A549 (cell line): ENCODE measurements at places on chromosomes 1 and 21.

DNA sequence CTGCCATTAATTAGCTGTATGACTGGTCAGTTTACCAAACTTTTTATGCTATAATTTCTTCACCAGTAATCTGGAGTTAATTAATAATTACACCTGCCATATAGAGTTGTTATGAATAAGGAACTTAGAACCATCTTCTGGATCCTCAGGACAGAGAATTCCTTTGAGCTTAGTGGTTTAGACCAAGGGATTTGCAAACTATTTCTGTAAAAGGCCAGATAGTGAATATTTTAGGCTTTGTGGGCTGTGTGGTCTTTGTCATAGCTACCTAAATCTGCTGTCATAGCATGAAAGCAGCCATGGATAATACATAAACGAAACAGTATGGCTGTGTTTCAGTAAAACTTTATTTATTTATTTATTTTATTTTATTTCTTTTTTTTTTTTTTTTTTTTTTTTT lies 9.0 kb downstream of the TIMM17A start:
- DNase-seq: no peak

DNA sequence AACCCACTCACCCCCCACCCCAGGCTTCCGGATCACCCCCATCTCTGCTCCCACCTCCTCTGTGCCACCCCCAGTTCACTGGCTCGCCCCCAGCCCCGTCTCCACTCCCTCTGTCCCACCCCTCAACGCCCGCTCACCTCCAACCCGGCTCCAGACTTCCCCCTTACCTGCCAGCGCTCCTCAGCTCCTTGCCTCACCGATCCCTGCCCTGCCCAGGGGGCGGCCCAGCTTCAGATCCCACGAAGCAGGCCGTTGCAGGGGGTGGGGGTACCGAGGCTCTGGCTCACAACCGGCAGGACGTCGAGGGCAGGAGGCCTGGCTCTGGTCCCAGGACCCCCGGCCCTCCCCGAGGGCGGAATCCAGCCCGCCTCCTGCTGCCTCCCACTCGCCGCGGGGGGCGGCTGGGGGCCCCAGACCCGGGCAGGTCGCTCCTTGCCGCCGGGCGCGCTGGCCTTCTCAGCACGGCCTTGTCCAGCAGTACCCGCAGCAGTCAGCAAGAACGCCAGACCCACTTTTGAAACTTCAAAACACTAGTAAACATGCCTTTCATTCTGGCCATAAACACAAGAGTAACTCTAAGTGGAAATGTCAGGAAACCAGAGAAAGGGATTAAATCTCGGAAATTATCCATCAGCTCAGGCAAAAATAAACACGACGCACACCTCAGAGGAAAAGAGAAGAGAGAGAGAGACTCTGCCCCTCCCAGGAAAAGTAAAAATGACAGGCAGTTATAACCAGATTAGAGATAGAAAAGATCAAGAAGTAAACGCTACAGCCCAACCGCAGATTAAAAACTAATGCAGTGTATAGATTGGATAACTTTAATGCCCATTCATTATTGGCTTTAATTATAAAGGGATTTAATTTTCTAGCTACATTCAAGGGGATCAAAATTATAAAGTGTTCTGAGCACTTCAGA lies 1.0 kb upstream of the FAM89A start:
- DNase-seq: no peak

- no peak for DNase-seq
Observed at GRCh38 chr1:100657876-100658715, 61.4 kb upstream of the VCAM1 start.

DNA sequence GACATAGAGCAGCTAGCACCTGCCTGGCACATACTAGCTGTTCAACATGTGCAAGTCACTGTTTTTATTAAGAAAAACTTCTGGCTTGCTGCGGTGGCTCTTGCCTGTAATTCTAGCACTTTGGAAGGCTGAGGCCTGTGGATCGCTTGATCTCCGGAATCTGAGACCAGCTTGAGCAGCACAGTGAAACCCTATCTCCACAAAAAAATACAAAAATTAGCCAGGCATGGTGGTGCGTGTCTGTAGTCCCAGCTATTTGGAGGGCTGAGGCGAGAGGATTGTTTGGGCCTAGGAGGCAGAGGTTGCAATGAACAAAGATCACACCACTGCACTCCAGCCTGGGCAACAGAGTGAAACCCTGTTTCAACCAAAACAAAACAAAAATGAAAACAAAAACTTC lies 27.7 kb upstream of the C8B start:
- DNase-seq: no peak

DNA sequence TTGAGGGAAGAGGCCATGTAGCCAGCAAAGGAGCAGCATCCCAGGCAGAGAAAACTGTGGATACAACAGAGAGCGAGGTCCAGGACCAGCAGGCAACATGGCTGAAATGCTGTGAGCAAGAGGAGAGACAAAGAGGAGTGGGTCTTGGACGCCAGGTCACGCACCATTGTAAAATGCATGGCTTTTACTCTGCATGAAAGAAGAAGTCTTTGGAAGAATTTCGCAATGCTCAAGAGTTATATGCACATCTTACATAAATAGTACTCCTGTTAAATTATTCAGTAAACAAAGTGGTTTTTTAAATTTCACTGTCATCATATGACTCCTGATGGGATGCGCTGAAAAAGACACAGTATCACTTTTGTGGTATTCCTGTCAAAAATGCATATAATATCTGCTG lies 3.5 kb downstream of the CD244 start:
- no peak for DNase-seq

- no peak for DNase-seq
Observed at GRCh38 chr21:43951911-43952703, 60.0 kb upstream of the TRAPPC10 start.

DNA sequence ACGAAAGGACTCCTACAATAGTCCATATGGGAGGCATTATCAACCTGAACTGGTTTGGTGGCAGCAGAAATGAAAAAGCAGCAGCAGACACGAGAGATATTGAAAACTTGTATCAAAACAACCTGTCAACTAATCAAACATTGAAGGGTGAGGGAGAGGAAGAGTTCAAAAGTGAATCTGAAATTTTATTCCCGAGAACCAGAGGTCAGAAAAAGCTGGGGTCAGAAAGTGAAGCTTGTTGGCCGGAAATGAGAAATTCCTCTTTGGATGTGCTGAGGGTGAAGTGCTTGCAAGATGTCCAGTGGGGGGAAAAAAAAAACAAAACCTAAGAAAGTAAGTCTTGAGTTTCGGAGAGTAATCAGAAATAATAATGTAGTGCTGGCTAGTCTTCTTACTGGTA lies 1.9 kb upstream of the C4BPA start:
- DNase-seq: no peak

GRCh38 chr1:27940297-27940696 lies 5.5 kb downstream of the SMPDL3B start:
- DNase-seq: peak; percentile 20

GRCh38 chr1:225471453-225472301 lies 43.8 kb upstream of the LBR start:
- DNase-seq: no peak

DNA sequence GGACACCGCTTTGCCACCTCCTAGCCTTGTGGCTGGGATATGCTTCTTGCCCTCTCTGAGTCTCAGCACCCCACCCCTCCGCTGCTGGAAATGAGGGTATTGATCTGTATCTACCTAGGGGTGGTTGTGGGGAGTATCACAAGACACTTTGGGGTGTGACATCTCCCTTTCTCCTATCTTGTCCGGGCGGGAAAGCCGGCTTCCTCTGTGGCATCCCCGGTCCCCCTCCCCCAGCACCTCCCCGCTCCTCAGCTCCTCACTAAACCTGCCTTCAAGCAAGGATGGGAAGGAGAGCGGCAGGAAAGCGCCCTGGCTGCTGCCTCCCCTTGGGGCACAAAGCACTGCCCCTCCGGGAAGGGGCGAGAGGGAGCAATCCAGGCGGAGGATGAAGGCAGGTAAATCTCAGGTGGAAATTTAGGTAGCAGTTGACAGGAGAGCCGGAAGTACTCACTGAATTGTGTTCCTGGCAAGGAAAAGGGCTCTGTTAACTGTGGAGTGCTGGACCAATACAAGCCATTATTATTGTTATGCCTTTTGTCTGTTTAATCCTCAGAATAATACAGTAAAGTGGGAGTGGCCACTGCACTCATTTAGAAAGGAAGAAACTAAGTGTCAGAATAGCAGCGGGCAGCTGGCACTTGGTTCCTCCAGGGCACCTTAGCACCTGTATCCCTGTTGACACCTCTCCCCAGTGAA lies 49.0 kb upstream of the LRP8 start:
- DNase-seq: no peak

GRCh38 chr1:242139442-242139841 lies 140.5 kb upstream of the MAP1LC3C start:
- no peak for DNase-seq

- no peak for DNase-seq
Observed at GRCh38 chr1:117240547-117240946, 29.8 kb upstream of the VTCN1 start.

- DNase-seq: no peak
Observed at GRCh38 chr1:14667651-14667984, 69.1 kb downstream of the KAZN start.

GRCh38 chr1:53344921-53345838 lies 17.3 kb upstream of the LRP8 start:
- DNase-seq: no peak

- no peak for DNase-seq
Observed at GRCh38 chr1:2283991-2284895, 56.1 kb downstream of the SKI start.

DNA sequence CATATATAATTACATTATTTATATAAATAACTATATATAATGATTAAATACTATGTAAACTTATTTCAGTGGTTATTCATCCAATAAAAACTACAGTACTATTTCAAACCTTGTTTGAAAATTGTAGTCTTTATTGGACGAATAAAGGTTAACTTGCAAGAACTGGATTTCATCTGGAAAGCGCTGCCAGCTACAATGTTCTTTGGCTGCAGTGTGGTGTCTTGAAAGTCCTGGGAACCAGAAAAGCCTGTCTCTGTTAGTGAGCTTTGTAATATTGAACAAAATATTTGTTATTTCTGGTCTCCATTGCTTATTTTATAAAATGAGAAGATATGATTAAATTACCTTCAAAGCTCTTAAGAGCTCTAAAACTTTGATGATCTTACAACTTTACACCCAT lies 763.6 kb downstream of the ADGRL2 start:
- DNase-seq: no peak

GRCh38 chr1:10564063-10564462 lies 89.3 kb downstream of the PEX14 start:
- no peak for DNase-seq

- DNase-seq: no peak
Observed at GRCh38 chr1:119387858-119388257, 19.3 kb downstream of the HAO2 start.

GRCh38 chr1:177384461-177384860 lies 213.7 kb downstream of the BRINP2 start:
- no peak for DNase-seq

GRCh38 chr1:63882048-63882704 lies 108.4 kb downstream of the ROR1 start:
- no peak for DNase-seq

DNA sequence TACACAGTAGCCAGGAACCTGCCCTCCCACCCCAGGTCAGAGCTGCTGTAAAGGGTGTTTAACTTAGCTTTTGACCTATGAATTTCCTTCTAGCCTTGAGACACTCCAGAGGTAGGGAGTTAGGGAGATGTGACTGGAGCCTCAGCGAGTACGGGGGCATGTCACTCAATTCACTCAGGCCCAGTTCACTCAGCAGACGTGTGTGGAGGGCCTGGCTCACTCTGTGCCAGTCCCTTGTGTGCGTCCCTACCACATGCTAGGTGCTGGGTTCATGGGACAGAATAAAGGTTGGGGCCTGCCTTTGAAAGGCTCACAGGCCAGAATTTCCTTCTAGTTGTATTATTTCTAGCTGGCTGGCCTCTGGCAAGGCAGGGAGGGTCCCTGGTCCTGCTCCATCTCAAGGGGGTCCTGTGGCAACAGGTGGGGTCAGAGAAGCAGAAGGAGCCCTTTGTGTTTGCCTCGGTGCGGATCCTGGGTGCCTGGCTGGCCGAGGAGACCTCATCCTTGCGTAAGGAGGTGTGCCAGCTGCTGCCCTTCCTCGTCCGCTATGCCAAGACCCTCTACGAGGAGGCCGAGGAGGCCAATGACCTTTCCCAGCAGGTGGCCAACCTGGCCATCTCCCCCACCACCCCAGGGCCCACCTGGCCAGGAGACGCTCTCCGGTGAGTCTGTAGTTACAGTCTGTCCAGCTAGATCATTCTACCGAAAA lies 4.5 kb downstream of the NCDN start:
- no peak for DNase-seq

- DNase-seq: no peak
Observed at GRCh38 chr1:84857906-84858305, 35.1 kb downstream of the LPAR3 start.

- DNase-seq: no peak
Observed at GRCh38 chr21:35664683-35665082, 395.6 kb downstream of the SETD4 start.

DNA sequence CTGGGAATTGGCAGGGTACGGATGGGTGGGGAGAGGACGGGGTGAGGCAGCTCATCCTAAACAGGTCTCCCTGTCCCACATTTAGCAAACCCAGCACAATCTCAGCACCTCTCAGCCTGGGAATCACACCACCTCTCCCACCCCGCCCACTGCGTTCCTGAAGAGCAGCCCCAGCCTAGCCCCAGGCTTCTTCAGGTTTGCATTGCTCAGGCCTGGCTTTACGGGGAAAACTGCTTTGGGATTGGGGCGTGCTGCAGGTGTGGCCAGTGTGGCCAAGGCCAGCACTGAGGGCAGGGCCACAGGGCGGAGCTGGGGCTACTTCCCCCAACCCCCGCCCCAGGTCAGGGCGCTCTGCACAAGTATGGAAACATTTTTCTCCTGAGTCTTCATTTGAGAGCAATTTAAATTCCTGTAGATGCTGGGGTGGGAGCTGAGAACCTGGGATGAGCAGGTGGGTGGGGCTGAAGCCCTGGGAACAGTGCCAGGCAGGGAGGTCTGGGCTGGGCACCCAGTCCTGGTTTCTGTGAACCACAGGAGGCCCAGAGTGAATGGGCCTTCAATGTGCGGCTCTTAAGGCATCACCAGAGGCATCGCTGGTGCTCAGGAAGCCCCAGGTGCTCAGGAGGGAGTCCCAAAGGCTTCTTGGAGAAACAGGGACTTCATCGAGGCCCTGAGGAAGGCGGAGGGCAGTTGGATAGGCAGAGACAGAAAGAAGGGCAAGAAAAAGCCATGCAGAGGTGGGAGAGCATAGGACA lies 24.1 kb downstream of the TNNT2 start:
- DNase-seq: no peak

- DNase-seq: no peak
Observed at GRCh38 chr21:39645331-39645730, 32.6 kb downstream of the B3GALT5 start.

- DNase-seq: no peak
Observed at GRCh38 chr1:46749921-46750404, 31.0 kb upstream of the EFCAB14 start.

- DNase-seq: no peak
Observed at GRCh38 chr1:165659581-165659895, 28.5 kb downstream of the MGST3 start.

DNA sequence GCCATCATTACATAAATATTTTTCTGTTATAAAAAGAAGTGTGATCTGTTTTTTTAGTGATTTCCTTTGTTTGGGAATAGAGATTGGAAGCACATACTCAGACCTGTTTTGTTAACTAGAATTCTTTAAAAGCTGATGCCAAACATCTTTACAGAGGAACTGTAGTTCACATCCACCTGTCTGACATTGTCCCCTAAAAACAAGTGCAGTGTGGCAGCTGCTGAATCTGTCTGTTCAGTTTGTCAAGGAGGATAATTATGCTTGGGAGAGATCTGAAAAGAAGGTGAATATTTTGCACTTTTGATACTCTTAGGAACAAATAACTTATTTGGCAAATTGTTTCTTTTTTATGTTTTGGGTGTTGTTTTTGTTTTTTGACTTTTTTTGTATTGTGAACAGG lies 13.6 kb downstream of the AGMAT start:
- DNase-seq: no peak
